Osteocyte (in vitro differentiated cells): ENCODE measurements at places on chromosomes 7 and 10. TPM values are rescaled to one million over a fixed set of nuclear protein-coding genes. Genes with fewer than 3 reads are reported as not detected.

- no peak for DNase-seq
Measured at GRCh38 chr7:134184767-134185166, 57.6 kb downstream of the LRGUK start.

- DNase-seq: no peak
Measured at GRCh38 chr10:70513848-70514309, 35.3 kb downstream of the PALD1 start.

GRCh38 chr7:148738737-148739535, 40.2 kb downstream of the CUL1 start:
- DNase-seq: no peak

- no peak for DNase-seq
Measured at GRCh38 chr10:3464760-3465405, 292.3 kb upstream of the PITRM1 start.

DNA sequence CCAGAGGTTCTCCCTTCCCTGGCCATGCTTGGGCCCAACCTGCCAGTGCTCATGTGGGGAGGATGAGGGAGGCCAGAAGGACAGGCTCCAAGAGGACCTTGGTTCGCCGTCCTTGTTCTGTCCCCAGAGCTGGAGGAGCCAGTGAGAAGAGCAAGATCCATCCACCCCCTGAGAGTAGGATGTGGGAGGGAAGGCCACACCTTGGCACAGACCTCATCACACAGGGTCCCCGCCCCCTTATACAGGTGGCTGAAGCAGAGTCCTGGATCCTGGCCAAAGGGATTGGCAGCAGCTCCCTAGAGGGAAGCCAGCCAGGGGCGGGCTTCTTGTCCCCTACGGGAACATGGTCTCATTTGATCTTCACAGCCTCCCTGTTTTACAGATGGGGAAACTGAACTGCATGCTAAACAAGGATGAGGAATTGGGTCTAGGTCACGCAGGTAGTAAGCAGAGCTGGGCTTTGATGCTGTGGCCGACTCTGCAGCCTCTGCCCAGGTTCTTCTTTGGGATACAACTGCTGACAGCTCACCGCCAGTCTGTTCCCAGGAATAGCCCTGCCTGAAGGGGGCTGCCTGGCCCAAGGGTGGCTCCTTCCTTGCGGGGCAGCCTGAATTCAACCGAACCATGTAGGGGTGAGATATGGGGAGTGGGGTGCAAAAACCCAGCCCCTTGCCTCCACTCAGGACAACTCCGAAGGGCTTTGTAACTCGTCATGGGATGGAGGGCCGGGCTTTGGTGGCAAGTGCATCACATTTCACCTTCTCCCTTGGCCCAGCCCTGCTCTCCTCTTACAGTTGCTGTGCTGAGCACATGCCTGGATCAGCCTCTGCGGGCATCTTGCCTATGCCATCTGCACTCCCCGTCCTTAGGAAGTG, 62.2 kb upstream of the KDM7A start:
- DNase-seq: no peak

- no peak for DNase-seq
Measured at GRCh38 chr10:124692100-124692446, 52.1 kb downstream of the FAM53B start.

Gene LRRD1
- 0.39 TPM in 1 of 2 replicates, not detected in the other for total RNA-seq

GRCh38 chr7:29508608-29509007, 55.0 kb upstream of the PRR15 start:
- no peak for DNase-seq

Gene ANKRD2
- not detected in 2 replicates for total RNA-seq

Gene PCDH15
- 2.6 and 3.0 TPM in 2 replicates for total RNA-seq

- no peak for DNase-seq
Measured at GRCh38 chr7:29139191-29139590, 7.1 kb downstream of the CPVL start.

Gene FUOM
- total RNA-seq: 20.5 and 24.0 TPM in 2 replicates

DNA sequence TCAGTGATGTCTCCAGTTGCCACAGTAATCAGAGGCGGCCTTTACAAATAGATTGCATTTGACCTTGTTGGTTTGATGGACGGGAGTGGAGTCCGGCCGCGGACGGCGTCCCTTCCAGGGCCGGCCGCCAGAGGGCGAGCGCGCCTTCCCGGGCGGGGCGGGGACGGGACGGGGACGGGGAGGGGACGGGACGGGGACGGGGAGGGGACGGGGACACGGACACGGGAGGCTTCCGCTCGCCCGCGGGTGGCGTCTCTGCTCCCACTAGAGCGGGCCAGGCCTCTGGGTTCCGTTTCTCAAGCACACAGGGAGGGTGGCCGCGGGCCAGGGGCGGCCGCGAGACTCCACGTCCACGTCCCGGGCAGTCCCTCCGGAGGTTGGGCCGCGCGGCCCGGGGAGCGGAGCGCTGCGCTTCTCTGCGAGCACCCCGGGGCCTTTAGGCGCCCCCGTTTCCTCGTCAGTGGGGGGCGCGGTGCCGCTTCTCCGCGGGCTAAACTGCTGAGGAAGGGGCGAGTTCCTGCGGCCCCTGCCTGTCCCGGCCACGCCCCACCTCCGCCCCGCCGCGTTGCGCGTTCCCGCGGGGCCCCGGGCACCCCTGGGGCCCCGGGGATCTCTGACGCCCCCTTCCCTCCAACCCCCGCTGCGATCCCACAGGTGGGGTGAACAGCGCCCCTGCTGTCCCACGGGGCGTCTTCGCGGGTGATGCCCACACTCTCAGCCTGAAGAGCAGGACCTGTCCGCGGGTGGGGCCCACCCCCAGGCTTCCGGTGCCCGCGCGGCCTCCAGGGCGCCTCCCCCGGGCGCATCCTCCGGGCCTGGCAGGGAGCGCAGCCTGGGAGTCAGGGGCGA, 84.2 kb upstream of the MKI67 start:
- DNase-seq: no peak

DNA sequence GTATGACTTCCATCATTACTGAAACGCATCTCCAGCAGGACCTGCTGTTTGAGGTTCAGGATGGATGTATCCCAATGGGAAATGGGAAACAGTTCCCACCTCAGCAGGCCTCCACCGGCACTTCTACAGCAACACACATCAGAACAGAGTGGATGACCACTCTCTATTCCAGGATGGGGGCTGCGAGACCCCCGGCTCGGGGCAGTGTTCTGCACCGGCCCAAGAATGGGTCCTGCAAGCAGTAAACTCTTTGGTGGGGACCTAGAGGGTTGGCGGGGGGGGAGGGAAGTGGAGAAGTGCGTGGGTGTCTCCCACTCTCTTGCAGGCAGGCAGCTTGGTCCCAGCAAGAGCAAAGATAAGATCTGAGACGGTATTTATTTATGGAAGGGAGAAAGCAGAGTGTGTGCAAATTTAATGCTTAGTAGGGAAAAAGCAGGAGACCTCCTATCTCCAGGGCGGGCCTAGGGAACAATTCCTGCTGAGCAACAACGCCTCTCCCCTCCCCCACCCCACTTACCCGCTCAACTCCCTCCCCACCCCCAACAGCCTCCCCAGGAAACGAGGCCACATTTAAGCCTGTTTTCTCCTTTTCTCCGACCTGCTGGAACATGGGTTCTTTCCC, 4.0 kb downstream of the SFMBT2 start:
- no peak for DNase-seq

DNA sequence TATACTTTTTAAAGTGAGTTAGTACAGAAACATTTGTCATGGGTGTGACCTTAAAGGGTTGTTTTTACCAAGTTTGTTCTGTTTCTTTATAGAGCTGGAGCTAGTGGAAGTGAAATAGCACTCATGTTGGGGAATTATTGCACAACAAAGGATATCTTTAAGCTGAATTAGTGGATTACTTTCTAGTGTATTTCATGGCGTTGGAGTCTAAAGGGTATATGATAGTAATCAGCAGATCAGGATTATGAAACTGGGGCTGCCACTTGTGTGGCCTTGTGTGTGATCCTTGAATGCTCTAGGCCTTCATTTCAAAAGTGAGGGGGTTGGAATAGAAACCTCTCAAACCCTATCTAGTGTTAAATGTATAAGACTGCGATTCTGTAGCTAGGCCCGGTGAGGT, 123.6 kb downstream of the LYZL1 start:
- no peak for DNase-seq

GRCh38 chr10:3237530-3237929, 64.9 kb upstream of the PITRM1 start:
- DNase-seq: no peak

DNA sequence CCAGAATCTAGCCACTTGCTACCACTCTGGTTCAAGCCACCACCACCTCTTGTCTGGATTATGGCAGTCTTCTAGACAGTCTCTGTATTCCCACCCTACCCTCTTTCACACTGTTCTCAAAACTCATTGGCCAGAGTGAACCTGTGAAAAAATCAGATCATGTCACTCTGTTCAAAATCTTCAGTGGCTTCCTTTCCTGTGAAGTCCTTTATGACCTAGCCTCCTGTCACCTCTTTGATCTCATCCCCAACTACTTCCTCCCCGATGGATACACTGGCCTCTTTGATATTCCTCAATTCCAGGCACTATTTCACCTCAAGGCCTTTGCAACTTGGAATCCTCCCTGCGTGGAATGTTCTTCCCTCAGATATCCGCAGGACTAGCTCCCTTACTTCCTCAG, 21.2 kb upstream of the ANLN start:
- DNase-seq: no peak

DNA sequence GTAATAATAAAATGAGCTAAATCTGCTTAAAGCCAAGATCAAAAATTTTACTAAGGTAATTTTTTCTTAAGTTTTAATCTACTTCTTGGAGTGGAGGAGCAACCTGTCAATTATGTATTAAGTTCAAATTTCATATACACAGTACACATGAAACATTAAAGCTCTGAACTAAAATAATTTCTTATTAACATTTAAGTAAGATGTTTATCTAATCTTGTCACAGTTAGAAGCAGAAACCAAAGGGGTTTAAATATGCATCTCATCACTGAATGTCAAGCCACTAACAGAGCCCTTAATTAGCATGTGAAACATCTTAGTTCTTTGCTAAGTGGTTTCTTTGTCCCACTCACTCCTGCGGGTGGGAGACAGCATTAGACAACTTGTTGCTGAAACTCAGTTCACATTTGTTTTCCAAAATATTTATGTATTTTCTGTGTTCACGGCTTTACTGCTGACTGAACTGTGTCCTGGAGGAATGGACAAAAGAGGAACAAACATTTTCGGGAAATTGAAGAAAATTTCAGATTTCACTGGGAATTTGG, 130.9 kb upstream of the MBL2 start:
- no peak for DNase-seq

DNA sequence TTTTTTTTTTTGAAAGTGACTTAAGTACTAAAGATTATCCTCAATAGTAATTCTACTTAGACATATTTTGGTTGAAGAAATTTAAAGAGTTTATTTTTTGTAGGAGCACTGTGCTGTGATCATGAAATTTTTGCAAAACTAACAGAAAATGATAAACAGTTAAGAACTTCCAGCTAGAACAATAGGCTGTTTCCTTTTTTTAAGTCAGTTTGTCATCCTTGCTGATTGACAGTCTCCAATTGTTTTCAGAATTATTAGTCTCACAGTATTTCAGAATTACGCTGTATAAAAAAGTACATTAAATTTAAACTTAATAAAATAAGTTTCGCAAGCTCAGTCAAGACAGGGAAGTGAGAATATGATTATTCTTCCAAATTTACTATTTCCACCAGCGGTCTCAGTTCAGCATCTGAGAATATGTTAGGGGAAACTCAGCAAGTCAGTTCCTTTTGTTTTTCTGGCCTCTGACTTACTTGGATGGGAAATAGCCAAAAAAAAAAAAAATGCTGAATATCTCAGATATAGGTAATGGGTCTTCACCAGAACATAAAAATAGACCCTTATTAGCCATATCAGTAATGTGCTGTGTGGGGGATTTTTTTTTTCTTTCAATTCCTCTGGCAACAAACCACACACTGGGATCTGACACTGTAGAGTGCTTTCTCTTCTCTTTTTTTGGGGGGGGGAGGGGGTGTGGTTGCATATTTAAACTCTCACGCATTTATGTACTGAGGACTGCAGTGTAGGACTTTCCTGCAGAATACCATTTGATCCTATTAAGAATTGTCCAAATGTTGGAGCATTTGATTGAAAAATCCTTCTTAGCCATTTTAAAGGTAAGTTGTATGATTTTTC, at the start of gene CD36:
TSS of gene CD36 (plus strand) at position 732 of the 855 bp plus-strand sequence. CDS start 8,099 bp downstream, outside the sequence.
- no peak for DNase-seq

Gene PDE1C
- 187 and 193 TPM in 2 replicates for total RNA-seq

Gene PNLIPRP2
- total RNA-seq: not detected in 2 replicates

- DNase-seq: no peak
Measured at GRCh38 chr7:70098905-70099672, 500.8 kb downstream of the AUTS2 start.

GRCh38 chr10:59562126-59562525, 147.5 kb downstream of the SLC16A9 start:
- no peak for DNase-seq

Gene ELOVL3
- total RNA-seq: not detected in 2 replicates

DNA sequence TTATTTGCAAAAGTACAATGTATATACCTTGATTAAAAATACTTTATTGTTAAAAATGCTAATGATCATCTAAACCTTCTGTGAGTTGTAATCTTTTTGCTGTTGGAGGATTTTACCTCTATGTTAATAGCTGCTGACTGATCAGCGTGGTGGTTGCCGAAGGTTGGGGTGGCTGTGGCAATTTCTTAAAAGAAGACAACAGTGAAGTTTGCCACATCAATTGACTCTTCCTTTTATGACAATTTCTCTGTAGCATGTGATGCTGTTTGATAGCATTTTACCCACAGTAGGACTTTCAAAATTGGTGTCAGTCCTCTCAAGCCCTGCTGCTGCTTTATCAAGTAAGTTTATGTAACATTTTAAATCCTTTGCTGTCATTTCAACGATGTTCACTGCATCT, 16.9 kb upstream of the ENTPD1 start:
- DNase-seq: no peak

Gene ITIH5
- 0.35 and 0.39 TPM in 2 replicates for total RNA-seq

DNA sequence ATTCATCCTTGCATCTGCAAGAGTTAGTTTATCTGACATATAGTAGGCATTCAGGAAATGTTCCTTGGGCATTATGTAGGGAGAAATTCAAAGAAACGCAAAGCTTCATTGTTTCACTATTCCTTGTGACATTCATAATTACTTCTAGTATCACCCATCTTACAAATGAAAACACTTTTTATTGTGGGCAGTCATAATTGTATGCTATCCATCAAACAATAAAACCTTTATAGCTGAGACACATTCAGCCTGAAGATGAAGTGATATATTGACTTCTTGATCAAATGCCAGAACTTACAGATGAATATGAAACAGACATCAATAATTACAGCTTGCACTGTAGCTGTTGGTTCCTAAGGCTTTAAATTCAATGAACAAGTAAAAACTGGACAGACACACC, 36.4 kb downstream of the FAM204A start:
- no peak for DNase-seq

GRCh38 chr7:23654508-23654907, 25.5 kb upstream of the FAM221A start:
- no peak for DNase-seq

Gene ADAM12
- total RNA-seq: 41.7 and 45.6 TPM in 2 replicates

- peak; percentile 82 for DNase-seq
Measured at GRCh38 chr10:85976267-85976793, 390.3 kb downstream of the GRID1 start.
